ENCODE measurements at places on chromosomes 13 and 19.
A peak's percentile ranks its signal among the peaks of the same experiment; 100 is the strongest.

DNA sequence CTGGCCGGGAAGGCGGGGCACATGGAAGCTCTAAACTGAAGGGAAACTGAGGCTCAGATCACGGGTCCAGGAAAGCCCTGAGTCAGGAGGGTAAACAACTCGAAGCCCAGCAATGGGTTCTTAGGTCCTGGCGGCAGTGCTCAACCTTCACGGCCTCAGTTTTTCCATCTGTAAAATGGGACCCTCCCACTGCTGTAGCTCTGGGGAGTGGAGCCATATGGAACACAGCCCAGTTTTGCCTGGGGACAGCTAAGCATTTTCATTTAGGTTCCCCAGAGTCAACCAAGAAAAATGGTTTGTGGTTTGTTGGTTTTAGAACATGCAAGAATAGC is 30.4 kb downstream of the CEBPG start:
- no peak for DNase-seq

DNA sequence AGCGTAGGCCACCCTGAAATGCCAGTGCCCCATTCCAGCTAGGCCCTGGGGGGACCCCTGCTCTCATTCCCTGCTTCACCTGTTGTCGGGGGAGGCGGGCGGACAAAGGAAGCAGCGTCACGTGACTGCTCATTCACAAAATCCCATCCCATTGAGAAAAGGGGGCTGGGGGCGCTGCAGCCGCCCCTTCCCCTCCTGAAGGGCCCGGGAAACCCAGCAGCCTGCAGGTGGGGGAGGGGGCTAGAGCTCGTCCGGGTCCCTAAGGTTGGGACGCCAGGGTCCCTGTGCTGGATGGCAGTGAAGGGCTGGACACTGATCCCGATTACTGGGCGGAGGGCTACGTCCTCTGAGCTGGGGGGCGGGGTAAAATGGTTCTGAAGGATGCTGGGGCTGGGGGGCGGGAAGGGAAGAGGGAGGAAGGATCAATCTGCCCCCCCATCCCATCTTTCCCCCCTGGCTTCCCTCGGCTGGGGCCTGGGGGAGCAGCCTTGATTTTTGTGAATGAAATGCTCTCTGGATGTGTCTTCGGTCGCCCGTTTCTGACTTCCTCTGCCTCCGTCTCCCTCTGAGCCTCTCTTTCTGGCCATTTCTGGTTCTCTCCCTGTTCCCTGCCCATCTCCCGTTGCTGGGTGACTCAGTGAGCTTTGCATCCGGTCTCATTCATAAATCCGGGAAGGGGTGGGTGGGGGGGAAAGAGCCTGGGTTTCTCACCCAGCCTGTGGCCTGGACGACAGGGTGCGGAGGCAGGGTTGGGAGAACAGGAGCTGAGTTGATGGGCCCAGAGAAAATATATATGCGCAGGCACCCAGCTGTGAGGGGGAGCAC is 816 bp downstream of the SPRED3 start:
- peak; percentile 82 for DNase-seq

DNA sequence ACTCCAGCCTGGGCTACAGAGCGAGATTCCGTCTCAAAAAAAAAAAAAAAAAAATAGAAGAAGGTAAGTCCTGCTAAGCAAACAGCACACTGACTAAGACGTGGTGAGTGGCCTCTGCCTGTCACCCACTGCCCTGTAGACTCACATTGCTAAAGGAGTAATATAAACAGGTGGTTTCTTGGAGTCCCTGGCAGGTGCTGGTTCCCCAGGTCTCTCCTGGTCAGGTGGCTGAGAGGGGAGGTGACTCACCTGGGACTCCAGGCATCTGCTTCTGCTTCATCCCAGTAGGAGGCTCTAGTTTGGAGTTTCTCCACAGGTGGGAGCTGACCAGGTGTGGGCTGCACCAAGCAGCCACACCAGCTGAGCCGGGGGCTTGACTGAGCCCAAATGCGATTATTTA is at the start of gene OR10H1:
OR10H1 (minus strand) TSS at position 359 of the 400 bp plus-strand sequence. CDS start 7,627 bp downstream, outside the sequence.
- no peak for DNase-seq

- peak; percentile 52 for DNase-seq
These were observed 1.6 kb downstream of the GATAD2A start for GRCh38 chr19:19406878-19407632.

DNA sequence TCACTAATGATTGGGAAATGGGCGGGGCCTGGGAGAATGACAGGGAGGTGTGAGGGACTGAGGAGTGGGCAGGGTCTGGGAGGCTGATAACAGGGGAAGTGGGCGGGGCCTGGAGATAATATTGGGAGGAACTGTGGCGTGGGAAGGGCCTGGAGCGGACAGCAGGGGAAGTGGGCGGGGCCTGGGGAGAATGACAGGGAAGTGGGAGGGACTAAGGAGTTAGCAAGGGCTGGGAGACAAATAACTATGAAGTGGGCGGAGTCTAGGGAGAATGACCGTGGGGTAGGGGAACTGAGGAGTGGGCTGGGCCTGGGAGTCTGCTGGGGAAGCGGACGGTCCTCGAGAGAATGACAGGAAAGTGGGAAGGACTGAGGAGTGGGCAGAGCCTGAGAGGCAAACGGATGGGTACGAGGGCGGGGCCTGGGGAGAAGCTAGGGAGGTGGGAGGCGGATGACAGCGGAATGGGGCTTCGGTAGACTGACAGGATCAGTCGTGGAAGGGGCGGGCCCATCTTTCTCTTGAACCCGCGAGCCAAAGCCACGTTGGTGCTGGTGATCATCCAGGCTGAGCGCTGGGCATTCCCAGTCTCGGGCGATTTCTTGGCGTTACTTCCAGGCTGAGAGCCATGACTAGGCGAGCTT is 14.0 kb upstream of the TUBB4A start:
- DNase-seq = peak; percentile 94

- no peak for DNase-seq
These were observed 228.5 kb downstream of the RFC3 start for GRCh38 chr13:34046457-34046856.
